ENCODE measurements at places on chromosomes 4 and X.

DNA sequence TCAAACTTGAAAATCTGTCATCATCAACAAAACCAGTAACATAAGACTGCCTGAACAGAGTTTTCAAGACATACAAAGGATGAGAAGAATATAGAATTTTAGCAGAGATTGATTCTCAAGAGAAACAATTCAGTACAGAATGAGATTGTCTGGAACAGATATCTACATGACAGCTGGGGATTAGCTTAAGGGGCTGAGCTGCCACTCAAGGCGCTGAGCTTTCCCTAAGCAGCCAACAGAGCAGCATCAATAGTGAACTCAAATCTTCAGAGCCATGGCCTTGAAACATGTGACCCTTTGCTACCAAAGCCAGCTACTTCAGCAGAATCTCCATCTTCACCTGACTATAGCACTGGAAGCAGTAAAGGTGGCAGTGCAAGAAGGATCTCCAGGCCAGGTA is 24.3 kb upstream of the PCDH10 start:
- no peak for DNase-seq

DNA sequence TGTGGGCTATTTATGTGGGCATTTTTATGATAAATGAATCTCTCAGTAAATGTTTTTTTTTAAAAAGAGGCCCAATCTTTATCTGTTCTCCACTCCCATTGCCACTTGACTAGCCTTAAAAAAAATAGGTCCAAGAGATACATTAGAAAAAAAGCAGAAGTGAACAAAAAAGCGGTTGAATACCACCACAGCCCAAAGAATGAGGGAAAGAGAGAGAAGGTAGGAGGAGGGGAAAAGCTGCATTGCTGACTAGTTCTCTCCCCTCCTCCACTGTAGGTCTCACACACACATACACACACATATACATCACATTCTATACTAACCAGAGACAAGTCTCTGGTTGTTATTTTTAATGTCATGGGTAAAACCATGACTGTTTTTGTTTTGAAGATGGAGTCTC is 95.8 kb upstream of the IL13RA1 start:
- DNase-seq = no peak

- no peak for DNase-seq
Observed at GRCh38 chr4:25703731-25704388, 48.2 kb downstream of the SLC34A2 start.

GRCh38 chr4:53587135-53587534 is 4.2 kb downstream of the LNX1 start:
- DNase-seq = no peak

DNA sequence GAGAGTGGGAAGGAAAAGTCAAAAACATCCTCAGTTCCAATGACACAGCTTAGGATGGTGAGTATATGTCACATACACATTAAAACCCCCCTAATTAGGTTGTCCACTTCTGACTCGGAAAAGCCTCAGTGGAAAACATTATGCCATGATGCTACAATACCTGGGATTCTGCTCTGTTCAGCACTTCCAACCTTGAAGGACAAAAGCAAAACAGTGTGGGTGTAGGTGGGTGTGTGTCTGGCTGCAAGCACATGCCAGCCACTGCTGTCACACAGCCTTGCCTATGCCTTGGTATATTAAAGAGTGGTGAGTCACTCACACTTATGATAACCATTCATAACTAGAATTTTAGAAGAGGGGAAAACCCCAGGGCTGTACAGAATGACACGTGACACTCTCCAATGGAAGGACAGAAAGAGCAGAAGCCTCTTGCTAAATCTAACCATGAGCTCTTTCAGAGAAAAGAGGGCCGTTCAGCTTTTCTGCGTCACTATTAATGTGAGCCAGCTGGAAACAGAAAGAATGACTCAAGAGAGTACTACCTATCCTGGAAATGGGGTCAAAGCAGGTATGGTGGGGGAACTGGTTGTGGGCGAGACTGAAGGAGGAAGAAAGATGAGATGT is 159.6 kb downstream of the TET2 start:
- no peak for DNase-seq

DNA sequence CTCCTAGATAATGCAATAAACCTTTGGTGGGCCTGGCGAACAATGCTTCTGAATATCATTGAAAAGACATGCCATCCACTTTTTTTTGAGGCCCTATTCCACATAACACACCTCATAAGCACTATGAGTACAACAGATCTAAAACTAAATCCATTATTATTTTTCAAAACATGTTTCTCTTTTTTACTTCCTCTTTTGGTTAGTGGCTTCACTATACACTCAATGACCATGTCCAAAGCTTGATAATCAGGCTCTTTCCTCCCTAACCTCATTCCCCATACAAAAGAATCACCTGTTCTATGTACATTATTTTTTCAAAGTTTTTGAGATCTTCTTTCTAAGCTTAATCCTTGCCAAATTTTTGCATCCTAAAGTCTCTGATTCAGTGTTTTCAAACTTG is 20.4 kb upstream of the NPY2R start:
- no peak for DNase-seq

DNA sequence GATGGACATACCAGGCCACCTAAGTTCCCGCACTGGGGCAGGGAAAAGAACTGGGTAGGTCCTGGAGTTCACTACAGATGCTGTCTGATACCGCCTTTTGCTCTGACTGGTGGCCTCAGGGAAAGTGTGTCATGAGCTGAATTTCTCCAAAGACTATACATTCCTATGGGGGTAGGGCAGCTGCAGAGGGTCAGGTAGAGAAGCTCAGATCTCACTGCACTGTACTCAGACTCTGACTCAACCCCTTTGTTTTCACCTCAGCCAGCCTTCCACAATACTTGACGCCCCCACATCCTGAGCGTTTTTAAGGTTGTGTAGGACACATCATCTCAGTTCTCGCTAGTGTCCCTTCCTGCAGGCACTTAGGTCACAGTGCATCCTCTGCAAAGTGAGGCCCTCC is 7.8 kb downstream of the GATB start:
- no peak for DNase-seq

- no peak for DNase-seq
Observed at GRCh38 chr4:67036791-67037190, 508.5 kb downstream of the CENPC start.

DNA sequence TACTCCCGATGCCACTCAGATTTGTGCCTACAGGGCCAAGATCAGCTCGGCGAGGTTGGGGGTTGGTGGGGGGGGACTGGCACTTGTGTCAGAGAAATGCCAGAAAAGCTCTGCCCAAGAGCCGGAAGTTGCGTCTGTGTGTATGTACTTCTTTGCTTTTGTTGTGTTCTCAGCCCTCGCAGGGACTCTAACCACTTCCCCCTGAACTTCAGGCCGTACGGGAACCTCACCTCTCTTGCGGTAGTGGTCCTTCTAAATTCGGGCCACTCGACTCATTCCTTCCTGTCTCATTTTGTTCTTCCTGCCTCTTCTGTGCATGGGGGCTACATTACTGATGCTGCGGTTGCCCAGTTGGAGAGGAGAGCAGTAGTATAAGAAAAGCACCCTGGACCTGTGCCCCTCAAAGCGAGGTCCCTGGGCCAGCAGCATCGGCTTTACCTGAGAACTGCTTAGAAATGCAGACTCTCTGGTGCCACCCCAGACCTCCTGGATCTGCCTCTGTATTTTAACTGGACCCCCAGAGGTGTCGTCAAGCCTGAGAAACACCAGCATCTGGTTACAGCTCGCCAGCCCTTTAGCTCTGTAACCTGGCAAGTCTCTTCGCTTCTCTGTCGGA is 146.3 kb upstream of the RPS6KA3 start:
- DNase-seq = no peak
